ENCODE measurements at places on chromosomes 1 and 21.
A peak's percentile ranks its signal among the peaks of the same experiment; 100 is the strongest.

DNA sequence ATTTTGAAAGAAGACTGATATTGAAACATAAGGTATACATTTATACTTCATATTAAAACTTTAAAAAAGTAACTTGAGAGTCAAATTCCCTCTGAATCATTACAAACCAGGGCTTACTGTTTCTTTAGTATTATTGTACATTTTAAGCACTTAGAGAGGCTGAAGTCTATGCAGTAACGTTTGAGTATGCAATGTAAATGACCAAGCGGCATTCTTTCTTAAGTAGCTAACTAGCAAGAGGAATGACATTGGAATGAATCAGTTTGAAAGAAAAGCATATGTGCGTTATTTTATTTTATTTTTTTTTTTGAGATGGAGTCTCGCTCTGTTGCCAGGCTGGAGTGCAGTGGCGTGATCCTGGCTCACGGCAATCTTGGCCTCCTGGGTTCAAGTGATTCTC, 24.3 kb downstream of the WNT2B start:
- no peak for DNase-seq

GRCh38 chr1:94676686-94677085, 135.1 kb upstream of the F3 start:
- no peak for DNase-seq

GRCh38 chr1:117673405-117673804, 67.6 kb downstream of the TENT5C start:
- no peak for DNase-seq

DNA sequence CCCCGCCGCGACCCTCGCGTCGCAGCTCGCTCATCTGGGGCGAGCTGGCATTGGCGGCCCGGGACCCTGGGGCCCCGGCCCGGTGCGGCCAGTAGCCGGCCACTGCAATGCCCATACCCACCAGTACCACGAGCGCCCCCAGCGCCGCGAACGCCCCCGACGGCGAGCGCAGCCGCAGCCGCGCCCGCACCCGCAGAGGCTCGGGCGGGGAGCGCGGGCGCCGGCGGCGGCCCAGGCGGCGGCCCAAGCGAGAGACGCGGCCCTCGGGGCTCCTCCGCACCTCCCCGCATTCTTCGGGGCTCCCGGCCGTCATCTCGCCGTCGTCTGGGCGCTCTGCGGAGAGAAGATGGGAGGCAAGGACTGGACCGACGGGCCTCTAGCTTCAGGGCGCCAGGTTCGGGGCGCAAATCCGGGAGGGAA, 2.2 kb downstream of the TMEM200B start:
- DNase-seq, result no peak

- peak; percentile 28 for DNase-seq
These were observed 449 bp upstream of the RCAN3 start for GRCh38 chr1:24502065-24502708.

DNA sequence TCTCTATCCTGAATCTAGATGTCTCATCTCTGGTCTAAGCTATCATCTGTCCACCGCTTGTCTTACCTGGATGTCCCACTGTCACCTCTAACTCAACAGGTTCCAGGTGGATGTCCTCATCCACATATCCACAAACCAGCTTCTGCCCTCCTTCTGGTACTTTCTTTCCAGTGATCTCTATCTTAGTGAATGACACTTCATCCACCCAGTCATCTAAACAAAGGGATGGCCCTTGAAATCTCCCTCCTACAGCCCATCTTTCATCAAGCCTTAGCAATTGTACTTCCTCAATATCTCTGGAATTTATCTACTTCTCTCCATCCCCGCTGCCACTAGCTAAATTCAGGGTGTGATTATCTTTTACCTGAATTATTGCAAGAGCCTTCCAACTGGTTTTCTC, 33.9 kb upstream of the SERBP1 start:
- no peak for DNase-seq

Measured in Ammon's horn (tissue), 1 donor.